Iris pigment epithelial cell (primary cell): ENCODE measurements at places on chromosomes 3 and 15.

DNA sequence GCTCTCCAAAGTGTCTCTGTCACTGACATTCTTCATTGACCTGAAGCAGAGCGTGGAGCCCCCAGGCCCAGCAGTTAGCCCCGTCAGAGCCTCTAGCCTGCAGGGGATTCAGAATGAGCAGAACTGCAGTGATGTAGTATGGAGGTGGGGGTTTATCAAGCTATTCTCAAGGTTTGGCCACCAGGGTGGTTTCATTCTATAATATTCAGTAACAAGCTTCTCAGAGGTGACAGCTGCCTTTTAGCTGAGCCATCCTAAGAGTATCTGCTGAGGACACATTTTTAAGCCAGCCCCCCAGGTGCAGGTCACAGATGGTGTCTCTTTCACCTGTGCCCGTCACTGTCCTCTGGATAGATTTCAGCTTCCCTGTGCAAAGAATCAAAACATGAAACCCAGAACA, 31.9 kb downstream of the CMTM7 start:
- no peak for DNase-seq

- no peak for DNase-seq
These were observed 31.0 kb upstream of the CAV3 start for GRCh38 chr3:8702560-8702959.

- no peak for DNase-seq
These were observed 41.4 kb downstream of the SNAPC5 start for GRCh38 chr15:66456211-66456610.

GRCh38 chr15:93072411-93073394, 16.3 kb downstream of the RGMA start:
- peak; percentile 74 for DNase-seq

- peak; percentile 59 for DNase-seq
These were observed 203.9 kb downstream of the TLE3 start for GRCh38 chr15:69893863-69894262.

GRCh38 chr3:69389520-69390248, 3.8 kb upstream of the FRMD4B start:
- DNase-seq, result no peak

GRCh38 chr15:57746786-57747185, 40.3 kb downstream of the POLR2M start:
- DNase-seq, result no peak

GRCh38 chr15:44569316-44569715, 32.4 kb downstream of the EIF3J start:
- DNase-seq, result no peak
